ENCODE measurements at places on chromosomes 5 and 9.

DNA sequence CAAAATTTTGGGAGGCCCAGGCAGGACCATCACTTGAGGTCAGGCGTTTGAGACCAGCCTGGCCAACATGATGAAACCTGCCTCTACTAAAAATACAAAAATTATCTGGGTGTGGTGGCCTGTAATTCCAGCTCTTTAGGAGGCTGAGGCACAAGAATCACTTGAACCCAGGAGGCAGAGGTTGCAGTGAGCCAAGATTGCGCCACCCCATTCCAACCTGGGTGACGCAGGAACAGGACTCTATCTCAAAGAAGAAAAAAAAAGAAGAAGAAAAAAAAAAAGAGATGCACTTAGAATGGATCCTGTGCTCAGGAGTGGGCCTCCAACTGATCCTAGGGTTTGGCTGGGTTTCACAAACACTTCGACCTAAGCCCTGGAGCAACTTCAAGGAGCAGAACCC lies 45.1 kb downstream of the GLDC start:
- no peak for DNase-seq

- no peak for DNase-seq
These were observed 32.8 kb downstream of the ANGPTL2 start for GRCh38 chr9:127089631-127090081.

GRCh38 chr5:2311851-2312250 lies 429.1 kb upstream of the IRX4 start:
- no peak for DNase-seq

DNA sequence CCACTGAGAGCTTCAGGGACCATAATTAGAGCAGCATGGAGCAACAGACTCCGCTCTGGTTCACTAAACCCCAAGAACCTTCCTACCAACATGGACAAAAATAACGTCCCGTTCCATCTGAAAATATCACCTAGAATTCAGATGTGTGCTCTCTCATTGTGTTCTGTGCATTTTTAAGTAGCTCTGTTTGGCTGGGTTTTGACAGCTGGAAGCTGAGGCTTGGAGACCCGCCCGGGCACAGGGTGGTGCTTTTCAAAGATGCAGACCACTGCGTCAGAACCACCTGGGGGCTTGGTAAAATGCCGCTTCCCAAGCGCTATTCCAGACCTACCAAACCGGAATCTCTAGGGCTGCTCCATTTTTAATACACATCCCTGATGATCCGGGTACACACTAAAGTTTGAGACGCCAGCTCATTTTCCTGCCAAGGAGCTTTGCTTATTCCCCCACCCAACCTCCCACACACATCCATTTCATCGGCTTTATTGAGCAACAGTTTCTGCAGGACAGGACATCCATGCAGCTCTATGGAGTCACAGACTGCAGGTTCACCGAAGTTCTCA lies 104.8 kb downstream of the GABBR2 start:
- no peak for DNase-seq

GRCh38 chr5:180689775-180690174 lies 40.4 kb upstream of the FLT4 start:
- no peak for DNase-seq

GRCh38 chr9:124477648-124478285 lies 27.5 kb downstream of the ADGRD2 start:
- no peak for DNase-seq

- DNase-seq, result peak; percentile 39
These were observed 120.0 kb upstream of the CACNA1B start for GRCh38 chr9:137757613-137758029.

DNA sequence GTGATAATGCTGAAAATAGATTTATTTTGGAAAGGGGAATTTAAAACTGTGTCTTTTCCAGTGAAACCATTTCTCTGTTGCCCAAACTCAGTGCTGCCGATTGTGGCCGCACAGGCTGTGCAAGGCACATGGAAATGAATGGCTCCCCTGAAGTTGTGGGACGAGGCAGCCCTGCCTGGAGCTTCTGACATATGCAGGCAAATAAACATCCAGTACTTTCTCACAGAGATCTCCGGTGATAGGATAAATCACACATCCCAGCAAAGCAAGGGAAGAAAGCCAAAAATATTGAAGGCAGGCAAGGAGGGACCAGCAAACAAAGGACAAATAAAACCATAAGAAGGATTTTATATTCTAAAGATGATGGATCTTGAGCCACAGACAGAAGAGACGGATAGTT lies 464.5 kb downstream of the MTRR start:
- no peak for DNase-seq

DNA sequence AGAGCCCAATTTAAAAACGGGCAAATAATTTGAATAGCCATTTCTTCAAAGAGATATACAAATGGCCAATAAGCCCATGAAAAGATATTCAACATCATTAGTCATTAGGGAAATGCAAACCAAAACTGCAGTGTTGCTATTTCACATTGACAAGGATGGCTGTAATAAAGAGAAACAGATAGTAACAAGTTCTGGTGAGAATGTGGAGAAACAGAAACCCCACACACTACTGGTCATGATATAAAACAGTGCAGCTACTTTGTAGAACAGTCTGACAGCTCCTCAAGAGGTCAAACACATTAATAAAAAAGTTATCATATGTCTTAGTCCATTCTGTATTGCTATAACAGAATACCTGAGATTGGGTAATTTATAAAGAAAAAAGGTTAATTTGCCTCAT lies 237.0 kb upstream of the GRAMD2B start:
- DNase-seq, result no peak

DNA sequence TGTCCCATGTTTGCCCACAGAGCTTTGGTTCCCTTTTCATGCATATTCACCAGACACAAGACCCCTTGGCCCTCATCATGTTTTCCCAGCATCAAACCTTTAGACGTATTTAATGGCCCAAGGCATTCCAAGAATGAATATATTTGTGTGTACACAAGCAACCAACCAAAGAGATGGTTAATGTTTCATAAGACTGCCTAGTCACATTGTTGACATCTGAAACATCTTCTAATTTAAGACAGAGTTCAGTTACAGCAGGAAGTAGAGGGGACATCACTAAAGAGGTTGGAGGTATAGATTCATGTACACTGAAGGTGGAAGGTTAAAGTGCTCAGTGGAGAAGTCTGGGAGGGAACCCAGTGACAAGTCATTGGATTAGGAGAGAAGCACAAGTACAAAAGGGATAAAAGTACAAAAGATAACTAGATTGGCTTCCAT lies 49.1 kb downstream of the SUSD1 start:
- DNase-seq, result no peak

GRCh38 chr5:117649821-117650220 lies 1075.2 kb upstream of the SEMA6A start:
- no peak for DNase-seq

- DNase-seq, result no peak
These were observed 476 bp upstream of the DTWD2 start for GRCh38 chr5:118988866-118989180.

- DNase-seq, result no peak
These were observed 42.3 kb downstream of the BASP1 start for GRCh38 chr5:17259630-17260257.

DNA sequence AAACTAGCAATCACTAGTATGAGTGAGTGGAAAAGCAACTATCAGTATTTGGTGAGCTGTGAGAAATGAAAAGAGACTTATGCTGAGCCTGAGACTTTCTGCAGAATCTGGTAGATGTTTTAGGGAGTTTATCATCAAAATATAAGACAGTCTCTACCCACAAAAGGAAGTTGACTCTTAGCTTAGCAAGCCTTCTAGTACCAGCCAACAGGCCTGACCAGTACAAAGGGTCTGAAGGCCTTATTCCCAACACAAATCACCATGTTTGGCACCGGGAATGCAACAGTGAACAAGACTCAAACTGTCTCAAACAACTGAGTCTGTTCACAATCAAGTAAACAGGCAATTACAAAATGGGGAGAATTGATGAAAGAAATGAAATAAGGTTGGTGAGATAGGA lies 244.4 kb downstream of the CWC27 start:
- no peak for DNase-seq
